Activated T-cell treated with anti-CD3 and anti-CD28 coated beads for 24 hours (primary cell): ENCODE measurements at places on chromosomes 7 and 10.
A peak's percentile ranks its signal among the peaks of the same experiment; 100 is the strongest.

DNA sequence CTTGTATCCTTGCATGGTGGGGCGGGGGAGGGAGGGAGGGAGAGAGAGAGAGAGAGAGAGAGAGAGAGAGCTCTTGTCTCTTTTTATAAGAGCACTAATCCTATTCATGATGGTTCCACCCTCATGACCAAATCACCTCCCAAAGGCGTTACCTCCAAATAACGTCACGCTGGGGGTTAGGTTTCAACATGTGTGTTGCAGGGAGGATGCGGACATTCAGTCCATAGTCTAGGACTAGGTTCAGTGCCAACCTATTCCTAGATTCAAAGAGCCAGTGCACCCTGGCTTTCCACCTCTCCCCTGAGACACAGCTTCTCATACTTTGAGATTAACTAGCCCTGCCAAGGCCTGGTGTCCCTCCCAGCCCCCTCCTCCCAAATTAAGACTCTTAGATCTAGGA lies 123.0 kb downstream of the GRK5 start:
- DNase-seq, result no peak

- DNase-seq, result no peak
Measured at GRCh38 chr10:35942057-35942456, 300.0 kb upstream of the FZD8 start.

DNA sequence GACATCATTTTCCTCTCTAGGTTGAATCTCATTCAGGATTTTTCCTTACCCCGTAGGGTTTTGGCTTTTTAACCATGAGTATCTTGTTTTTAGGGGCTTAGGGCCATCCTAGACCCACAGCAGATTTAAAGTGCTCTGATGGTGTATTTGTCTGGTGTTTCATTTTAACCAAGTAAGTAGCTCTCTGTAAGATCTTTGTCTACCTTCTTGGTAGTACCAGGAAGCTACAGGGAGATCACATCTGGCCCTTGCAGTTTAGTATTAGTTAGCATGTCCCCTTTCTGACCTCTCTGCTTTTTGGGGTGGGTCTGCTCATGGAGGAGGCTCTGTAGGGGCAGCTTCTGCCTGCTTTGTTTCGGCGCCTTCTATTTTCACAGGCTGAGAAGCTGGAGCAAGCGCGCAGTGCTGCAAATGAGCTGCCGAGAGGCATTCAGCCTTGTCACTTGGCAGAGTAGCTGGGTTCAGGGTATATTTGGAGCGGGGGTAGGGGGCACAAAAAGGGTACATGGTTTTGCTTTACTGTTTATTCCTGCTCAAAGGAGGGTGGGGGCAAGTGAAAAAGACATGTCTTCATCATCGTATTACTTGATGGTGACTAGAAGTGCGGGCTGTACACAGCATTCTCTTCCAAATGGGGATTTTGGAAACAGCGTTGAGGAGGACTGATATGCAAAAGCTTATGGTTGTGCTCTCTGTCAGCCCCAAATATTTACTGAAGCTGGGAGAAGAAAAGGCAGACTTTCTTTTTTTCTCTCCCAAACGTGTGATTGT lies 146.3 kb downstream of the CELF2 start:
- no peak for DNase-seq

GRCh38 chr10:21934307-21934706 lies 69.2 kb downstream of the DNAJC1 start:
- no peak for DNase-seq

- DNase-seq, result no peak
Measured at GRCh38 chr7:27245124-27245797, 2.7 kb downstream of the EVX1 start.

GRCh38 chr10:58743466-58744115 lies 230.9 kb downstream of the BICC1 start:
- DNase-seq, result no peak

DNA sequence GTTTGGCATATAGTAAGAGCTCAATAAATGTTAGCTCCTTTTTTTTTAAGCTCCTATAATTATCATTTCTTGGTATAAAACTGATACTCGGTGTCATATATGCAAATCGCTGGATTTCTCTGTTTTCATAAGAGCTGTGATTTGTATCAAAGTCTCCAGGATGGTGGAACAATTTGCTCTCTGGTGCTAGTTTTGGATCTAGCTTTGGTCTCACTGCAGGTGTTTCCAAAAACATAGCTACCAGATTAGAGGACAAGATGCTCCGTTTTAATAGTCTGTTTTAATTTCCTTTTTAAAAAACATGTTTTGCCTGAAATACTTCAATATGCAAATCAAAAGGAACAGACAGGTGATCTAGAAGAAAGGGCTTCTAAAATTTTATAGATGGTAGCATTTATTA lies 25.3 kb downstream of the ADAM22 start:
- no peak for DNase-seq

DNA sequence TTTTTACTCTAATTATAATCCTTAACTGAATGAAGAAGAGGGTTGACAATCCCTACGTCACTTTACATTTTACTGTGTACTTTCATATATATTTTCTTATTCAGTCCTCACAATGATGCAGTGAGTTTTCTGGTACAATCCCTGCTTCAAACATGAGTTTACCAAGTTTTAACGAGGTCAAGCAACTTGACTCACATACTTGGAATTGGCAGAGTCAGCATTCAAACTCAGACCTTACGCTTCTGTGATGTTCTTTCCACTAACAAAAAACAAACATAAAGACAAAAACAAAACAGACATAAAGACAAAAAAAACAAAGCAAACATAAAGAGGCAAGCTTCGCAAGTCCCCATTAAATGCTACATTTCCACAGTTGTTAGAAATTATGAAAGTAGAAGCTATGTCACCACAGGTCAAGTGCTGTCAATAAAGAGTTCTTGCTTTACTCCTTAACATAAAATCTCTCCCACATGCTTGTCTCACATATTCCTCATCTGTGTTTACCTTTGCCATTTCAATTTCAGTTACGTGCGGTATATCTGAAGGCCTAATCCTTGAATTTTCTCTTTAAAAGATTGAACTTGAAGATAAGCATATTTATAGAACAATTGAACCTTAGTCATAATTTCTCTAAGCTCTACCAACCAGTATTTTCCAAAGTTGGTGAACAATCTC lies 217.3 kb downstream of the CELF2 start:
- DNase-seq, result no peak

GRCh38 chr10:101781984-101782810 lies 1.0 kb downstream of the NPM3 start:
- no peak for DNase-seq

- DNase-seq, result no peak
Measured at GRCh38 chr7:102251531-102252365, 34.9 kb upstream of the SH2B2 start.

GRCh38 chr7:604001-604883 lies 84.6 kb upstream of the PDGFA start:
- peak; percentile 92 for DNase-seq

- DNase-seq, result no peak
Measured at GRCh38 chr7:142881586-142882337, 3.8 kb downstream of the TRPV6 start.

DNA sequence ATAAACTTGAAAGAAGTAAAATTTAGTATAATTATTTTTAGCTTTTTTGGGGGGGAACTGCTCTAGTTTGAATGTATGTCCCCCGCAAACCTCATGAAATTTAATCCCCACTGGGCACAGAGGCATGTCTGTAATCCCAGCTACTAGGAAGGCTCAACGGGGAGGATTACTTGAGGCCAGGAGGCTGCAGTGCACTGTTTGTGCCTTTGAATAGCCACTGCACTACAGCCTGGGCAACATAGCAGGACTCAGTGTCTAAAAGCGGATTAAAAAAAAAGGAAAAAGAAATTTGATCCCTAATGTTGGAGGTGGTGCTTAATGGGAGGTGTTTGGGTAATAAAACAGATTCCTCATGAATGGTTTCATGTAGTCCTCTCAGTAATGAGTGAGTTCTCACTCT lies 43.1 kb upstream of the PHF14 start:
- no peak for DNase-seq

DNA sequence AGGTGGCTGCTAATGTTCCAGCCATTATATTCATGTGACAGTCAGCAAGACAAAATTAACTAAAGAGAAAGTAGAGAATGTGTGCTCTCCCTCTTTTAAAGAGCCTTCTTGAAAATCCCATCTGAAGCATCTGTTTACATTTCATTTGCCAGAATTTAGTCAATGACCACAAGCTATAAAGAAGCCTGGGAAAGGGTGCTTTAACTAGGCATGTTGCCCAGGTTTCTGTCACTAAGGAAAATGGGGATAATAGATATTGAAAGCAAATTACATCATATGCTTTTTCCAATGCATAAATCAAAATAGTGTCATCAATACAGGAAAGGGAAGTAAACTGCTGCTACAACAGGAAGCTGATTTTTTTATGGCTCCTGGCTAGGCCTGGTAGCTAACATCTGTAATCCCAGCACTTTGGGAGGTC lies 67.7 kb downstream of the ELAPOR2 start:
- DNase-seq, result no peak

DNA sequence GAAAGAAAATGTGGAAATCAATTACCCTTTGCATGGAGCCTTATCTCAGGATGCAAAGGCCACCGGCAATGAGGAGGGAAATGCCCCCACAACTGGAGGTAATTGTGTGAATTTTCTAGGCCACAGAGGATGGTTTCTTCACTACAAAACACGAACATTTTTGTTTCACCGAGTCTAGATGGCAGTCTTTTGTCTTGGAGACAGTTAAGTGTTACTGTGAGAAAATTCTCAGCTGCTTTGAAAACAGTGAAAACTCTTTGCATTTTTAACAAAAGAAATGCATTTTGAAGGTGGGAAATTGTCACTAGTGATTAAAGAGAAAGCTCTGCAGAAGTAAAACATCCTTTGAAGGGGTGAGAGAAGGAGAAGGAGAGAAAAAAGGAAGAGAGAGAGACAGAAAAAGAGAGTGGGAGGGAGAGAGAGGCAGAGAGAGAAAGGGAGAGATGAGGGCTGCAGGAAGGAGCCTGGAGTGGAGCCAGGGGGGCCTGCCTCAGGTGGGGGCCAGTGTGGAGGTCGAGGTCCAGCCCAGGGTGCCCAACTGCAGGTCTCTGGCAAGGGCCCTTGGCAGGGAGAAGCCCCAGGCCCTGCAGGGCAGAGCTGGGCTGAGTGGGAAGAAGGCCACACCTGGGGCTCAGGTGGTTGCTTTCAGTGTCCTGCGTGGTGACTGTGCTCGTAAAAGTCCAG lies 261.4 kb downstream of the ADARB2 start:
- DNase-seq, result no peak

DNA sequence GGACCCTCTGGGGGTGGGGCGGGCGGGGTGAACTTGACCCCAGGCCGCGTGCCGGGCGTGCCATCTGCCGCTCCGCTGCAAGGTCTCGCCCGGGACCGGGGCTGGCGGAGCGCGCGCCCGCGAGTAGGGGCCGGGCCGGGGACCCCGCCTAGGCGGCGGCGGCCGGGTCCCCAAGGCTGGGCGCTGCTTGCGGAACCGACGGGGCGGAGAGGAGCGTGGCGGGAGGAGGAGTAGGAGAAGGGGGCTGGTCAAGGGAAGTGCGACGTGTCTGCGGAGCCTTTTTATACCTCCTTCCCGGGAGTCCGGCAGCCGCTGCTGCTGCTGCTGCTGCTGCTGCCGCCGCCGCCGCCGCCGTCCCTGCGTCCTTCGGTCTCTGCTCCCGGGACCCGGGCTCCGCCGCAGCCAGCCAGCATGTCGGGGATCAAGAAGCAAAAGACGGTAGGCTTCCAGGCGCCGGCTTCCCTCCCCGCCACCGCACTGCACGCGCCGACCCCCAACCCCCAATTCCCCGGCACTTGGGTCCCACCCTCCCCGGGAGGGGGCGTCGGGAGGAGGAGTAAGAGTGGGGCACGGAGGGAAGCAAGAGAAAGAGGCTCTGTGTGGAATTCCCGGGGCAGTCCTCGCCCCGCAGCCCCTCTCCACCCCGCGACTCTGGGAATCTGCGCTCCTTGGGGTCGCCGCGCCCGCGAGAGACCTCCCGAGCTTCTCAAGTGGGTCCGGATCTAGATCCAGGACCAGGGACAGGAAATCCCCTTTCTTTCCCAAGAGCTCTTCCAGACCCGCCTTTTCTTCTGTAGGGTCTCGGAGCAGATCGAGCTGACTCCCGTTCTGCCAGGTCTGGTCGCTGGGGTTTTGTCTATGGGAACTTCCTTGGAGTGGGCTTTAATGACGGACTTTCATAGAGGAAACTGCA lies at the start of gene PAPSS2:
Gene PAPSS2 (plus strand): TSS at position 308 of the 913 bp plus-strand sequence. CDS start 104 bp downstream, at position 412.
- DNase-seq, result no peak

DNA sequence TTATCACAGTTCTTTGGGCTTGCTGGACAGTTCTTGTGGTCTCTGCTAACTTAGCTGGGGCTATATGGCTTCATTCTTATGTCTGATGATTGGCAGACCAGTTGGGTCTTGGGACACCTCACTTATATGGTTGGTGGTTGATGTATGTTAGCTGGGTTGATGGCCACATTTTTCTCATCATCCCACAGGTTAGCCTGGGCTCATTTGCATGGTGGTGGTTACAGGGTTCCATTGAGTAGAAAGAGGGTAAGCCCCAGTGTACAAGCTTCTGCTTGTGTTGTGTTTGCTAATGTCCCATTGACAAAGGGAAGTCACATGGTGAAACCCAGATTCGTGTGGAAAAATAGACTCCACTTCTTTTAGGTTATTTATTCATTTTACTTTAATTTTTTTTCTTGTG lies 40.6 kb downstream of the TMEM60 start:
- no peak for DNase-seq

DNA sequence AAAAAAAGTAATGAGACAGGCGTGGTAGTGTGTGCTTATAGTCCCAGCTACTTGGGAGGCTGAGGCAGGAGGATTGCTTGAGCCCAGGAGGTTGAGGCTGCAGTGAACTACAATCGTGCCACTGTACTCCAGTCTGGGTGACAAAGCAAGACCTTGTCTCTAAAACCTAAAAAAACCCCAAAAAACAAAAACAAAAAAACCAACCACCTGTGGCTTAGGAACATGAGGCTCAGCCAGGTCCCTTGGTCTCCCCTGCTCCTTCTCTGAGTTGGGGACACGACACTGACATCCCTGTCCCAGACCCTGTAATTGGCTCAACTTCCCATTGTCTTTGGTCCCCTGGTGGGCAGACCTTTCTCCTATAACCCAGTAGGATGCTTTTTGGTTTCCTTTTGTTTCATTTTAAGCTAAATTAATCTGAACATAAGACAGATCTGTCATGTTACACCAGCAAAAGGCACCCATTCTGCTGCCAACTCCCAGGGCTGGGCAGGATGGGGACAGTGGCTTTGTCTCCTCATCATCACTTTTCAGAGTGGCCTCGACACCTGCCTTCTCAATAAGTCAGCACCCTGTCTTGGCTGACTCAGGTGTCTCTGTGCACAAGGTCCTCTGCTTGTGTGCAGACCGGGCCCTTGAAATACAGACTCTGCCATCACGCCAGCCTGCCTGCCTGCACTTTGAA lies 74.4 kb downstream of the MYL10 start:
- no peak for DNase-seq

- no peak for DNase-seq
Measured at GRCh38 chr7:103094102-103094501, 19.2 kb downstream of the ARMC10 start.

GRCh38 chr10:29771376-29771775 lies 136.6 kb upstream of the SVIL start:
- no peak for DNase-seq

- no peak for DNase-seq
Measured at GRCh38 chr7:114970308-114970707, 48.4 kb downstream of the MDFIC start.

DNA sequence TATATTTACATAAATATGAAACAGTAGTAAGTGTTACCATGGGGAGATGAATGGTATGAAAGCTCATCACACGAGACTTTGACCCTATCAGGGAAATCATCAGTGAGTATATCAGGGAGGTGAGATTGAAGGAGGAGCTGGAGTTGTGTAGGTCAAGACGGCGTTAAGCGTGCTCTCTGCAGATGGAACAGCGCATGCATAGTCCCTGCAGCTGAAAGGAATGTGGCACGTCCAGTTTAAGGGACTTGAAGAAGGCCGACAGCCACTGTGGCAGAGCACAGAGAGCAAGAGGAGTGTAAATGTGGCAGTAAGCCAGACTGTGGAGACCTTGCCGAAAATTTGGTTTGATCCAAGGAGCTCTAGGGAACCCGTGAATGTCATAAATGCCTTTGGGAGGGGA lies 38.9 kb downstream of the POU6F2 start:
- DNase-seq, result no peak
